Activated CD4-positive, alpha-beta memory T cell treated with anti-CD3 and anti-CD28 coated beads for 36 hours (primary cell): ENCODE measurements at places on chromosomes 11 and 22. TPM values are rescaled to one million over a fixed set of nuclear protein-coding genes. Genes with fewer than 3 reads are reported as not detected.

GRCh38 chr11:78110830-78111229 is 28.6 kb downstream of the ALG8 start:
- DNase-seq: no peak

Gene SLC16A8
- 0.17 TPM for total RNA-seq

Gene NCR3LG1
- total RNA-seq: 0.82 TPM

Gene MS4A12
- total RNA-seq: not detected

GRCh38 chr11:69486056-69486772 is 4.8 kb downstream of the LINC01488 start:
- DNase-seq: no peak

Gene FXYD2
- total RNA-seq: not detected

Gene TSSK2
- not detected for total RNA-seq

GRCh38 chr11:103729617-103730016 is 306.8 kb upstream of the DDI1 start:
- DNase-seq: no peak

GRCh38 chr22:37379722-37380121 is 47.6 kb downstream of the ELFN2 start:
- no peak for DNase-seq
